PC-3 (cell line): ENCODE measurements at places on chromosomes 2 and 18.
A peak's percentile ranks its signal among the peaks of the same experiment; 100 is the strongest.

DNA sequence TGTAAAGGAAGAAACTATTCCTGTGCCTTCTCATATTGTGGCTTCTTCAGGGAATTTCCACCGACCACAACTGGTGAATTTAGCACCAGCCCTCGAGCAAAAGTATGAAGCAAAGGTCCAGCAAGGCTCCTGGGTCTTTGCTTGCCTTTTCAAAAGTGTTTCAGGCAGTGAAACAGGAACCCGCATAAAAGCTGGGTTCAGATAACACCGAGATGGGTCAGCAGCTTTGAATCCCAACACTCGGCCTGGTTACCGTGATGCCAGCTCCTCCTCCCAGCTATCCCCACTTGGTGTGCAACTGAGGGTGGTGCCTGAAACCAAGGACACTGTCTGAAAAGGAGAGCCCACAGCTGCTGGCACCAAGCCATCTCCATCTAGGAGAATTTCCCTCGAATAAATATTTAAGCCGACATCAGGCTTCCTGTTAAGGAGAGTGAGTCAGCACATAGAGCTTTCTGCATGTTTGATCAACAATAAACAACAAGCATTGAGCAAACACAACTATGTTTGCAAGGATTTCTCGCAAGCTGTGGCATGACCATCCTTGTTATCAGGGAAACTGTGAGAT is 69.5 kb downstream of the ANTXR1 start:
- DNase-seq: peak; percentile 95

- no peak for DNase-seq
These were observed 299.5 kb upstream of the SOX11 start for GRCh38 chr2:5392658-5393057.

DNA sequence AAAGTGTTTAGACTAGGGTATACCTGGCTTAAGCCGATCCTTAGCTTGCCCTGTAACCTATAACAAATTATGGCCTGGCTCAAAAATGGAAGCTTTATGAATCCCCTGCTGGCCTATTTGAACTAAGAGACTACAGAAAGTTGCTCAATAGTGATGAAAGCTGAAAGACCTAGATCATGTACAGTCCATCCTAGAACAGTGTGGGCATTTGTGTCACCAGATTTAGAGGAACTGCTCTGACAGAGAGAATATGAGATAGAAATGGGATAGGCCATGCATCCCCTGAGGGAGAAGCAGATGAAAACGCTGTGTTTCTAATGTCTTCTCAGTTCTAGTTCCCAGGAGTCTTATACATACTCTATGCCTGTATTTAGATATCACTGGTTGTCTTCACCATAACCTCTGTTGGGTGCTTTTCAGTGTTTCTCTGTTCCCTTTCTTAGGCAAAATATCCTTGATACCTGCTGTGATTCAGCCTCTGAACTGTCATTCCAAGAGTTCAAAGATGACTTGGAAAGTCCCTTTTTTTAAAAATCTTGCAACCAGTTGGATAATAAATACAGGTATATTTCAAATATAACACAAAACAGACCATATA is 246.9 kb upstream of the SLC39A10 start:
- no peak for DNase-seq

DNA sequence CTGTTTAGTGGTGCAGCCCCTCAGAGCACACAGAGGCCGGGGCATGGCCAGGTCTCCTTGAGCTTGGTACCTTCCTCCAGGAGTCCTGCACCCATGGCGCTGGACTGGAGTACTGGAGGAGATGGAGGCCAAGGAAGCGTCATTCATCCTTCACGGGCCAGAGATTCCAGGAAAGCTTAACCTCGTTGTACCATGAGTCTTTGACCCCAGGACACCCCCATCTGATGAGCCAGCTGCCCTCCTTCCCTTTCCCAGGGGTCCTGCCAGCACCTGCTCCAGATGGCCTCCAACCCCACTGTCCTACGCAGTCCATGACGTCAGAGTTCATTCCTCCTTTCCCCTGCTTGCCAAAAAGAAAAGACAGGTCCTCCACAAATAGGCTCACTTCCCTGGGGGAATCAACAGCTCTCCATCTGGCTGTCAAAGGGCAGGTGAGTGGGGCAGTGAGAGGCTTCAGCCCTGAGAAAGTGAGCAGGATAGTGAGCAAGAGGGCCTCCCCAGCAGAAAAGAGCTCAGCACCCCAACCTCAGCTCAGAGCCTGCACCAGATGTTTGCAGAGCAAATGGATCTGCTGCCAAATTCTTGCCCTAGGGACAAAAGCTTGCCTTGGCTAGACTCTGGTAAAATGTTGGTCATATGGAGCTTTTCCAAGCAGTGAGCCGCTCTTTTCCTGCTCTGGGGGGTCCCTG is 4.5 kb upstream of the NPPC start:
- no peak for DNase-seq
